T-helper 2 cell treated with Interferon-gamma antibody and Interleukin-4, amounts not matched to agents 100 ng/mL and 5 ng/mL, for 36 hours (primary cell): ENCODE measurements at places on chromosomes 1 and 21. TPM values are rescaled to one million over a fixed set of nuclear protein-coding genes. Genes with fewer than 3 reads are reported as not detected.

The COL24A1 gene
- total RNA-seq, result not detected in 2 replicates

The SLFNL1 gene
- total RNA-seq, result 0.20 and 0.27 TPM in 2 replicates

The CNIH3 gene
- 1.2 and 2.0 TPM in 2 replicates for total RNA-seq

The LEFTY2 gene
- not detected in 2 replicates for total RNA-seq

The NPHS2 gene
- total RNA-seq, result not detected in 2 replicates

The F5 gene
- 8.2 and 9.1 TPM in 2 replicates for total RNA-seq

The PTCH2 gene
- total RNA-seq, result 0.84 and 1.1 TPM in 2 replicates

The MASP2 gene
- 0.09 and 0.18 TPM in 2 replicates for total RNA-seq

The S100A4 gene
- 871 and 885 TPM in 2 replicates for total RNA-seq

The NUP210L gene
- total RNA-seq, result 0.05 and 0.09 TPM in 2 replicates
